Muscle of leg (tissue), 16 donors: ENCODE measurements at places on chromosomes 4 and X. TPM values are rescaled to one million over a fixed set of nuclear protein-coding genes. Genes with fewer than 3 reads are reported as not detected.

Gene RPS6KA6
- 5.0 TPM for polyA plus RNA-seq

Gene IGSF1
- 90.1 TPM for polyA plus RNA-seq

Gene SPANXN3
- polyA plus RNA-seq, result not detected

Gene HTN1
- polyA plus RNA-seq, result not detected

Gene SPANXC
- not detected for polyA plus RNA-seq

Gene SYTL5
- 0.26 TPM for polyA plus RNA-seq

Gene ZFX
- 13.8 TPM for polyA plus RNA-seq

Gene LRAT
- polyA plus RNA-seq, result 0.19 TPM

Gene RGN
- 2.2 TPM for polyA plus RNA-seq
